NCI-H2171 (cell line): ENCODE measurements at places on chromosomes 11 and 22.
A peak's percentile ranks its signal among the peaks of the same experiment; 100 is the strongest.

DNA sequence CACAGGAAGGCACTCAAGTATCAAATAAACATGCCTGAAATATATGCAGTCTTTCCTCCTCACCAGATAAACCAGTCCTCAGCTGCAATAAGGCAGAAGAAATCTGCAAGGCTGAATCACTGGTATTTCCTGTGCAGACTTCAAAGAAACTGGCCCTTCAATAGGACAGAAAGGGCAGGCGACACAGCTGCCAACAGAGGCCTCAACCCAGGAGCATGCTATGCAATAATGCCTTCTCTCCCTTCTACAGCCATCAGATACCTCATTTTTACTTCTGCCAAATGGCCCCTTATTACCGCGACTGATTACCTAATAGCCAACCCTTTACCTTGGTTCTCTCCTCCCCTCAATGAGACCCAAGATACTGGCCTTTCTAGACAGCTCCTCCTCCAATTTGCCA, 8.0 kb downstream of the NUMA1 start:
- no peak for DNase-seq

DNA sequence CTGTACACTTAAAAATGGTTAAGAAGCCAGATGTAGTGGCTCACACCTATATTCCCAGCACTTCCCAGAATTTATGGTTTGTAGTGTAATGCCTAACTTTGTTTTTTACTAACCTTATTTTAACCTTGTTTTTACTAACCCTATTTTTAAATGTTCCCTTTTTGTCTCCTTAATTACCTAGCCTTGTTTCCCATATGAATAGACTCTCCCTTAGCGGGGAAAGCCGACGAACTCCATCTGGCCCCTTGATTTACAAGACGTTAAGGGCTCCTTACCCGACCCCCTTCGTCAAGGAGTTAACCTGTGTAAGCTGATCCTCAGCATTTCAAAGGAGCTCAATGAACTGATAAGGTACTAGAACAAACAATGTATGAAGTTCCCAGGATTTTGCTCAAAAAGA, 17.1 kb downstream of the APOBEC3H start:
- peak; percentile 74 for DNase-seq

DNA sequence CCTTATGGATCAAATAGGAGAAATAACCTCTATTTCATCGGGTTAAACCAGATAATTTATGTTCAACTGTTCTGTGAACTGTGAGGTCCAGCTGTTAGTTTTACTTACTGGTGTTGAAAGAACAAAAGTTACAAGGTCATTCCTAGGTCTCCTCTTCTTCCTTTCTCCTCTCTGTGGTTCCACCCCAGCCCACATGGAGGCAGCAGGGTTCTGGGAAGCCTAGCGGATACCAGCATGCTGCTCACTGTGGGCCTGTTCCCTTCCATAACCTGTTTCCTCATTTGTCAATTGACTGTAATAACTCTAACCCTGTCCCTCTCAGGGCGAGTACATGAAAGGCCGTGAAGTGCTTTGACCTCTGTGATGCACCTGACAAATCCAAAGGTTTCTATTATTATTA, 27.8 kb downstream of the RELT start:
- DNase-seq = no peak

- DNase-seq = no peak
Measured at GRCh38 chr11:126229858-126230540, 18.4 kb downstream of the FAM118B start.

- no peak for DNase-seq
Measured at GRCh38 chr11:75891947-75892739, 77.1 kb downstream of the UVRAG start.

- DNase-seq = no peak
Measured at GRCh38 chr11:28137832-28138231, 29.6 kb downstream of the METTL15 start.

- DNase-seq = peak; percentile 79
Measured at GRCh38 chr22:26041931-26042330, 127.3 kb upstream of the SEZ6L start.

DNA sequence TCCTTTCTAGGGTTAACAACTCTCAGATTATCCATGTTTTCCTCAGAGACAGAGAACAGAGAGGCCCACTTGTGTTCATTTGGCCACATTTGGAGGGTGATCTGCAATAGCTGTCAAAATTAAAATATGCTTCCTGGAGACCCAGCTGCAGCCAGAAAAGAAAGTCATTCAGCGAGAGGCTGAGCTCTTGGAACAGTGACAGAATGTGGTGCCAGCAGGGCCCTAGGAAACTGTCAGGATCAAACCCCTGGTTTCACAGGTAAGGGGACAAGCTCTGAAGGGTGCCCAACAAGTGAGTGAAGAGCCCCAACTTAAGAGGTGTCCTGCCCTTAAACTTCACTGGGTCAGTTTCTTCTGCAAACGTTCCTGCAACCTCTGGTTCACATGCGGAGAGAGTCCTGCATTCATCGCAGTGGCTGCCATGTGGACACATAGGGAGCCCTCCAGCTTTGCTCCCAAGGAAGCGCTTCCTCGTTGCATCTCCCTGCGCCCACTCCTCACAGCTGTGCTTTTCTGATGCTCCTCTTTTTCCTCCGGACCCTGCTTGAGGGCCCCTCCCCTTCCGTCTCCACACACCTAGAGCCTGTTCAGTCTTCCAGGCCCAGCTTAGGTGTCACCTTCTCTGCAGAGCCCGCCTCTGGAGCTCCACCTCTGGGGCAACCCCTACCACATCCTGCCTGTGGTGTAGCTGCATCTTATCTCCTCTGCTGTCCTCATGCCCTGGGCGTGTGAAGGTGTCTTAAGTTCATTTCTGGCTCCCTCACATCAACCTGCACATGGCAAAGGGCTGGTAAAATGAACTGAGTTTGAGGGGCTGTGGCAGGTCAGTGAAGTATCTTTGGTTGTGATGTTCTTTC, 3.9 kb downstream of the UCP3 start:
- DNase-seq = no peak

DNA sequence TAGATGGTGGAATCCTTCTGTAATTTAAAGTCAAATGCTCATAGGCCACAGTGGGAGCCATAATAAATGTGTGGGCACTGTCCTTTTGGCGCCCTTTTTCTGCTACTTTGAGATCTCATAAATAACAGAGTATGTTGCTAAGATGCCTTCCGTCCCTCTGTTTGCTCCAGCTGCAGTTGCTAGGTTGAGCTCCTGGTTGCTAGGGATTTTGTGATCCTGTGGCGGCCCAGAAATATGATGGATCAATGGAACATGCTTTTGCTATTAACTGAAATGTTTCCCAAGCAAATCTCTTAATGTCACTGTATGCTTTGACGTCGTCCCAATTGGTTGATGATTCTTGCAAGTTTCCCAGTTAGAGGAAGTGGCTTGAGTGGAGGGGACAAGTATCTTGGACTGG, 53.5 kb downstream of the MYO18B start:
- DNase-seq = no peak

- no peak for DNase-seq
Measured at GRCh38 chr11:293852-294661, 5.1 kb downstream of the PGGHG start.

- DNase-seq = no peak
Measured at GRCh38 chr22:40982482-40983385, 31.6 kb downstream of the RBX1 start.

DNA sequence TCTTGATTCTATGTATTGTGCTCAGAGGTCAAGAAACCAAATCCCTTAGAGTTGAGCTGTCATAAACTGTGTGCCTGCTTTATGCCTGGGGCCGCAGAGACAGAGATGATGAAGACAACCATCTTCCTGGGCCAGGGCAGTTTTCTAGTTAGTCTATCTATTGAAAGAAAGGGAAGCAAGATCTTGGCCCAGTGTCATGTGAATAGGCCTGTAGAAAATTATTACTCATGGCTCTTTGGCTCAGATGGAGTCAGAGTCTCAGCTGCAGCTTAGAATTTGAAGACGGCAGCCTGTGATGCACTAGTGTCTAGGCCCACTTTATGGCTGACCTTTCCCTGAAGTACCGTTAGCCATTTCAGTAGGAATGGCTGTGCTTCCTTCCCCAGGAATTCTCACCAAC, 112.0 kb downstream of the DBX1 start:
- no peak for DNase-seq

- no peak for DNase-seq
Measured at GRCh38 chr22:43946384-43946667, 8.9 kb upstream of the SAMM50 start.

DNA sequence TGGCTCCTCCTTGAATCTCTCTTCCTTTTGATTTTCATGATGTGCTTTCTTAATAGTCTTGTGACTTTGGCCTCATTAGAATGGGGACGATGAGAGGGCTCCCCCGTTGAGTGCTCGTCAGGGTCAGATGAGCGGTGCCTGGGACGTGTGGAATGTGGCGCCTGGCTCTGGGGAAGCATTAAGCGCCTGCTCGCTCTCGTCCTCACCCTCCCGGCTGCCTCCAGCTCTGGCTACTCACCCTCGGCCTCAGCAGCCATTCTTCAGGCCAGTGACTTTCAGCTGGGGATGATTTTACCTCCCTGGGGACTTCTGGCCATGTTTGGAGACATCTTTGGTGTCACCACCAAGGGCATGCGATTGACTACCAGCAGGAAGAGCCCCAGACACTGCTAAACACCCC, 69.7 kb downstream of the RPS6KA4 start:
- DNase-seq = no peak

DNA sequence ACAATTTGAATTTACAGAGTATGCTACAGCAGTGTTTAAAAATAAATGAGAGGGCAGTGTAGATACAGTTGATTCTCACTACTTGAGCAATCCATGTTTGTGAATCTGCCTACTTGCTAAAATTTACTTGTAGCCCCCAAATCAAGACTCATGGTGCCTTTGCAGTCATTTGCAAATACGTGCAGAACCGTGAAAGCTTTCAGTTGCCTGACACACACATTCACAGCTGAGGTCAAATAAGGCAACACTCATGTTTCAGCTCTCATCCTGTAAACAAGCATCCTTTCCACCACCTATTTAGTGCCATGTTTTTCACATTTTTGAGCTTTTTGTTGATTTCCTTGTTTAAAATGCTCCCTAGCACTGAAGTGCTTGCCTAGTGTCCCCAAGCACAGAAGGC, 32.5 kb upstream of the RASL10A start:
- no peak for DNase-seq

GRCh38 chr11:35539781-35540281, 14.4 kb upstream of the PAMR1 start:
- no peak for DNase-seq

GRCh38 chr11:102320188-102320587, 2.9 kb downstream of the BIRC3 start:
- no peak for DNase-seq

DNA sequence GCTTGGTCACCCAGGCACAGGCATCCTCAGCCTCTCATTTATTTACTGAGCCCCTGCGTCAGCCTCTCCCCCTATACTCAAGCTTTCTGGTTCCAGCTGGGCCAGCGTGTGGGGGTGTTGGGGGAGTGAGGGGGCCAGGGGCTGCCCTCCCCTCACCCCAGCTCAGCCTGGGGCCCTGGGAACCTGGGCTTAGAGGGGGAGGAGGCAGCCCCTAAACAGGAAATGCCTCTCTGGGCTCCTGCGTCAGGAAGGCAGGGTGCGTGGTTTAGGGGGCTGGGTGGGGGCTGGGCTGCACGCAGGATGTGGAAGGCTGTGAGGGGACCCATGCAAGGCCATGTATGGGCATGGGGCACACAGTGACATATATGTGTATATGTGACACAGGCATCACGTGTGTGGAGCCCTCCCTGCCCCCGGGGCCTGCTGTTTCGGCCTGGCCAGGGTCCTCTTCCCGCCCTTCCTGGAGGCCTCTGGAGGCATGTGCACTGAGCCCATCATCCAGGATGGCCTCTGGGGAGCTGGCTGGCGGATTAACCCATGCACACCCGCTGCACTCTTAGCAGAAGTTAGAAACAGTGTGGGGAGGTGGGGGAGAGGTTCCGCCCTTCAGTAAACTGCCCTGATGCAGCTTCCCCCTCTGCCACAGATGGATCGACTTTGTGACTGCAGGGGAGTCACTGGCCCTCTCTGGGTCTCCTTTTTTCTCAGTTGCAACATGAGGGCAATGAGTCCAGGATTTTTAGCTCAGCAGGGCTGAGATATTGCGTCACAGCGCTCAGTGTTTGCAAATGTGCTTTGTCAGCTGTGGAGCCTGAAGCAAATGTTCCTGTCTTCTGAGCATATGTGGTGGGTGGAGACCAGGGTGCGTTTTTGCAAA, 1.1 kb upstream of the CD248 start:
- peak; percentile 53 for DNase-seq

DNA sequence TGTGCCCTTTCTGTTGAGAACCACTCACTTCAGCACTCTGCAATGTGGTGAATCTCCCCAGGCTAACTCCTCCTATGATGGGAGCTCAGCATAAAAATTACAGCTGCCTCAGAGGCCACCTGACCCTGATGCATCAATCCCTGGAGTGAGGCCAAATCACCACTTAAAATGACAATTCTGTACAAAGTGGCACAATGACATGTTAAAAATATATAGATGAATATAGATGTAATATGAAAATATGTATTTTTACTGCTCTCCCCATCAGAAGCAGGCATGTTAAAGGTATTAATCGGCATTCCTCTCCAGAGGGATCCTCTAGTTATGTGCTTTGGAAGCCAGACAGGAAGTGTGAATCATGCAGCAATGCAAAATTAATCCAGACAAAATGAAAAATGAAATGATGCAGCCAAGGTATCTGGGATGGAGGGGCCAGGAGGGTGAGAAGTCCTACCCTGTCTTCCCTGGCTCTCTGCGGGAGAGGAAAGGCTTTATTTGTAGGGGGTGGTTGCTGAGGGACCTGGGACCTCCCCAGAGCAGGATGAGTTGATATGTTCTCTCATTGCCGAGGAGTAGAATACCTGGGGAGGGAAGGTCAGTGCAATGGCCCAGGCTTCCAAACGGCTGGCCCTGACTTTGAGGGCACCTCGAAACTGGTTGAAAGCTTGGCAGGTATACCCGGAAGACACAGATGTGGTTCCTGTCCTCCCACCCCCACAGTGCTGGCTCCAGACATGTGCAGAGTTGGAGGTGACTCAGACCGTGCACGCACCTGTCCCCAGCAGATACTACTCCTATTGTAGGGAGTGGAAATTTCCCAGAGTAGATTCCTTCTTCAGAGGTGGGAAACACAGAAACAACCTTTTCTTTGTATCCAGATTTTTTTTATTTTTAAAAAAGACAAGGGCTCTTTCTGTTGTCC, 347.9 kb upstream of the NCAM1 start:
- DNase-seq = no peak

DNA sequence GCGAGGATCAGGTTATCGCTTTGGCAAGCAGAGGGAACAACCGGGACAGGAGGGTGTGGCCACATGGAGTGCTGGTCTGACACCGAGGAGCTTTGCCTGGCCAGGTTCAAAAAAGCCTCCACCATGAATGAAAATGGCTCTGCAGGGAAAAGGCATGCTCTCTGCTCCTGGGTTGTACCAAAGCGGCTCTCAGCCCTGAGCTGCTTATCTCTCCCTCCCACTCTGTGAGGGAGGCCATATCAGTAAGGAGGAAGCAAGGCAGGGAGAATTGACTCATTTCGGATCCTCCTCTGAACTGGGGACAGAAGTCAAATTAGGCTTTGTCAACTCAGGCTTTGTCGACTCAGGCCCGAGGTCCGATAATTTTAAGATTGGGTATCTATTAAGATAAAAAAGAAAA, 82.9 kb upstream of the CRTAM start:
- DNase-seq = no peak

DNA sequence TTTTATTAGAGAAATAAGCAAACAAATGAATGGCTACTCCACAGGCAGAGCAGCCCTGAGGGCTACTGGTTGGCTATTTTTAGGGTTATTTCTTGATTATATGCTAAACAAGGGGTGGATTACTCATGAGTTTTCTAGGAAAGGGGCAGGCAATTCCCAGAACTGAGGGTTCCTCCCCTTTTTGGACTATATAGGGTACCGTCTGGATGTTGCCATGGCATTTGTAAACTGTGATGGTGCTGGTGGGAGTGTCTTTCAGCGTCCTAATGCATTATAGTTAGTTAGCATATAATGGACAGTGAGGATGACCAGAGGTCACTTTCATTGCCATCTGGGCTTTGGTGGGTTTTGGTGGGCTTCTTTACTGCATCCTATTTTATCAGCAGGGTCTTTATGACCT, 19.2 kb downstream of the SLC22A6 start:
- DNase-seq = no peak
